ENCODE measurements at places on chromosomes 16 and 17.
A peak's percentile ranks its signal among the peaks of the same experiment; 100 is the strongest.

- DNase-seq: no peak
Measured at GRCh38 chr16:86200722-86201121, 301.8 kb downstream of the IRF8 start.

DNA sequence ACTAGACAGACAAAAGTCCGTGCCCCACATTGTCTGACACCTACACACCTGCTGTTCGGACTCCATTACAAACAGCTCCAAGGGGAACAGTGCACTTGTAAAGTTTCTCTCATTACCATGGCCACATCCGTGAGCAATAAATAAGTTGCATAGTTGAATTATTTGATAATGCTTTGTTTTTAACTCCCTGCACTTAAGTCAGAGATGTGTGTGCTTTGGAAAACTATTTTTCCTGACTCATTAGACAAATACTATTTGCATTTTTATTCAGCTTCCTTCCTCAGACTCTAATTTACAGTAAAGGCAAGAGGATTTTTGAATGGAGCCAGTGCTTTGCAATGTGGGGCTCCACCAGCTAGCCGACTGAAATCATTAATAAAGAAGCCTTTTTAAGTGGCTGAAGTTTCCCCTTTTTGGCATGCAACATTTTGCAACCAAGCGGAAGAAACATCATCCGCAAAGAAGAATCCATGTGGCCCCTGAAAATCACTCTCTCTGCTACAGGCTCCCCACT lies 6.5 kb upstream of the CCL2 start:
- no peak for DNase-seq

DNA sequence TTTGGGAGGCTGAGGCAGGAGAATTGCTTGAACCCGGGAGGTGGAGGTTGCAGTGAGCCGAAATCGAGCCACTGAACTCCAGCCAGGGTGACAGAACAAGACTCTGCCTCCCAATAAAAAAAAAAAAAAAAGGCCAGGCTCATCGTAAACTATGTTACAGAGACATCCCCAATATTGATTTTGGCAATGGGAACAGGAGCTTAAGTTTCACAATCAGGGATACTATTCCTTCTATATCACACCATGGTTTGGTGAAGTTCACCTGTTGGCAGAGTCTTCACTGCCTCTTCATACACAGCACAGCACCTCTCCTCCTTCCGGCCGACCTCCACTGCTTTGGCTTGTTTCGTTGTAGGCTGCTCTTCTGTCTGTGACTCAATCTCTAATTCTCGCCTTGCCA lies 21.2 kb downstream of the UTP6 start:
- DNase-seq: no peak

DNA sequence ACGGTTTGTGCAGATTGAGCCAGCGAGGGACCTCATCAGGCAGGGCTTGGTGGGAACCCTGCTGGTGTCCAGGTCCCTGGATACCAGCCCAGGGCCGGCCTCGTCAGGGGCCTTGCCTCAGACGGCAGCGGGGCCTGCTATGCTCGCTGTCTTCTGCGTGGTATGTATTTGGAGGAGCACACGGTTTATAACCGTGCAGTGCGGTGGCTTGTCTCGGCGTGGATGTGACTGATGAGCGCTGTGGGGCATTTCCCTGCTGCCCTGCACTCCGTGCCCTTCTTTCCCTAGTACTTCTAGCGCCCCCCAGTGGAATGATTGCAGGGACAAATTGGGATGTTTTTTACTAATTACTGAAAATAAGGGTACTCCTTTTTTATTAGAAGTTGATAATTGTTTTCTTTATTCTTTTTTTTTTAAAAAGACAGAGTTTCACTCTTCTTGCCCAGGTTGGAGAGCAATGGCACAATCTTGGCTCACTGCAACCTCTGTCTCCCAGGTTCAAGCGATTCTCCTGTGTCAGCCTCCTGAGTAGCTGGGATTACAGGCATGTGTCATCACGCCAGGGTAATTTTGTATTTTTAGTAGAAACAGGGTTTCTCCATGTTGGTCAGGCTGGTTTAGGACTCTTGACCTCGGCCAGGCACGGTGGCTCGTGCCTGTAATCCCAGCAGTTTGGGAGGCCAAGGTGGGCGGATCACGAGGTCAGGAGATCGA lies 15.3 kb downstream of the TBCD start:
- peak; percentile 58 for DNase-seq

DNA sequence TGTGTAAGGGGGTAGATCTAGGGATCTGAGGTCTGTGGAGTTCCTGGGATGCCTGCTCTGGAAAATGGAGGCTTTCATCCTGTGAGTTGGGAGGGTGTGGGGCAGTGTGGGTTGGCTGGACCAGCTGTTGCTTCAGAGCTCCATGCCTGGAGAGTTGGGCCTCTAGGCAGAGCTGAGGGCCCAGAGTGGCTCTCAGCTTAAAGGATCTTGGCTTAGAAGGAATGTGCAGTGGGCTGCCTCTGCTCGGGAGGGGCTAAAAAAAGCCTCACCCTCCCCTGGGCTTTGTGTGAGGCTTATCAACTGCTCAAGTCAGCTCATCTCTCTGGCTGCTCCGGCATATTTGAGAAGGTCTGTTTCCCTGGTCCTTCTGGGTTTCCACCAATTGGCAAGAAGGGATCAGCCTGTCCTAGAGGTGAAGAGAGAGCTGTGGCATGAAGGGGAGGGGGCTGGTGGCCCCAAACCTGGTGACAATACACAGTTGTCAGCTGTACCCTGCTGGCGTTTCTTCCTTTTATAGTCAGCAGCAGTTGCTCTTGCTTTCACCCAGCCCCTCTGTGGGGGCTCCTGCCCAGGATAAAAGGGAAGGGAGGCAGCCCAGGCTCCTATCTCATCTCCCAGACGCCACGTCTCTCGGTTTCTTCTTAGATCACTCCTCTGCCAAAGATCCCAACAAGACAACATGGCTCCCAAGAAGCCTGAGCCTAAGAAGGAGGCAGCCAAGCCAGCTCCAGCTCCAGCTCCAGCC lies at the start of gene MYL4:
Gene MYL4, plus strand, starts transcription at position 605 of the 745 bp plus-strand sequence. Its CDS starts 75 bp downstream, at position 680.
- DNase-seq: no peak

GRCh38 chr16:14321542-14321941 lies 250.4 kb downstream of the MRTFB start:
- DNase-seq: no peak

GRCh38 chr16:2948807-2949704 lies 15.0 kb upstream of the KREMEN2 start:
- no peak for DNase-seq

- DNase-seq: no peak
Measured at GRCh38 chr16:68235108-68235886, 630 bp downstream of the ESRP2 start.

DNA sequence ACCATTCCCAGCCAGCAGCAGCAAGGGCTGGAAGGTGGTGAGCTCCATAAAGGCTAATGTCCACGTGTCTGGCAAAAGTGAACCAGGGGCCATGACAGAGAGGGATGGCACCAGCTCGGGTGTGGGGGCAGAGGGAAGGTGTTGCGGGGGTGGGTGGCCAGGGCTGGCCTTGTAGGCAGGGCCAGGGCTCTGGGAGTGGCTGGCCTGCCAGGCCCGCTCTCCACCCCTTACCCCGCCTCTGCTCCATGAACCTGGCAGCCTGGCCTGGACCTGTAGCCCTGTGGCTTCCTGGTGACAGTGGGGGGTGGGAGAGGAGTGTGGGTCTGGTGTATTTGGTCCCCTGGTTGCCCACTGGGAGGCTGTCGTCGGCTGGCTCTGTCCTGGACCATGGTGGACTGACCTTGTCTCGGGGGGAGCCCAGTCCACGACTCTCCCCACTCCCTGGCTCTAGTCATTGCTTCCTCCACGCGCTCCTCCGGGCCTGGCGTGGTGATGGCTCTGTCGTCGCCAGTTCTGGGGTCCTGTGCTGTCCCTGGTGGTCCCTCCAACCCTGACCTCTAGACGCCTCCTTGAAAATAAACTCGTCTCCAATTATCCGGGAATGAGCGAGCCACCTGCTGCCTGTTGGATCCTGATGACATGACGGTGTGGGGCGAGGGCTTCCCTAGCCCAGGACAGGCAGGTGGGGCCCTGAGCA lies 50.0 kb downstream of the ENGASE start:
- no peak for DNase-seq

DNA sequence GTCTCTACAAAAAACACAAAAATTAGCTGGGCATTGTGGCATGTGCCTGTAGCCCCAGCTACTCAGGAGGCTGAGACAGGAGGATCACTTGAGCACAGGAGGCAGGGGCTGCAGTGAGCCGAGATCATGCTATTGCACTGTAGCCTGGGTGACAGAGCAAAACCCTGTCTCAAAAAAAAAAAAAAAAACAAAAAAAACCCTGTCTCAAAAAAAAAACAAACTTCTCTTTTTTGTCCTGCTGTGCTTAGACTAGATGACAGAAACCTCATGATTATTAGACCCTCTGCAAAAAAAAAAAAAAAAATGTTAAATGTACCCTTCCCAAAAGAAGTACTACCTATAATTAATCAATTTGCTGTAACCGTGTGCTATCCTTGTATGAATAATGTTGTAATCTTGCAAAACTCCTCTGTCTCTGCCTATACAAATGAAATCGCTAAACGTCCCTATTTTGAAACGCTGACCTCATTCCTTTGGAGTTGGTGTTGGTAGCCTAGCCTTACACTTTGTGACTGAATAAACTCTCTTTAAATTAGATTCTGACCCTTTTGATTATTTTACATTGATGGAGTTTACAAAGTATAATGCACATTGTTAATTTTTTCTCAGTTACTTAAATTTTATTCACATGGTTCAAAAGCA lies 13.6 kb upstream of the DHRS7B start:
- DNase-seq: no peak

DNA sequence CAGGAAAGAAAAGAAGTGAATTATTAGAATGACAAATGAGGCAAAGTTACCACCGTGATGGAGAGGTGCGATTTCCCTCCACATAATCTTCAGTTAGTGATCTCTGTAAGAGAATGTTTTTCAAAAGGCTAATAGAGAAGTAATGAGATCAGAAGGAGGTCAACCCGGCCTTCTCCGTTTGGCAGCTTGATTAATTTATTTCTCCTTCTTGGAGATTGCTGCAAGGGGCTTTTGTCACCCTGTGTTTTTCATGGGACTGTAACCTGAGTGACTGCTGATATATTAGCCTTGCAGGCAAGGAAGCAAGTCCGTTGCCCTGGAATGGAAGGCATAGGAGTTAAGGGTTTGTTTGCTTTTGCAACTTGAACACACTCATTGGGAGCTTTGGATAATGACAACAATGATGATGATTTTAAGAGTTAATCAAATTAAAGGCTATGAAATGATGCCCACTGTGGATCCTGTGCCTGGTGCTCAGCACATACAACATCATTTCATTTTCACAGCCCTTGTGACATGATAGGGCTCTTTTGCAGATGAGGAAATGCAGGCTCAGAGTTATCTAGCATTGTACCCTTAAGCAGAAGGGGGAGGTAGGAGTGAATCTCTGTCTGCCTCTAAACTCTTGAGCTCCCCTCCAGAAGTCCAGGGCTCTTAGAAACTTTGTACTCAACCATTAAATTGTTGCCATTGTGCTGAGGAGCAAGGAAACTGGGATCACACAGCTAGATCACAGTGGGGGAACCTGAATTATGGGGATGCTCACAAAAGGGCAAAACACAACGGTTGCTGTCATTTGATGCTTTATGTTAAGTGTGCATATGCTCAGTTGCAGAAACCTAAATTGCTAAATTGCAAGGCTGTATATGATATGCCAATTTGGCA lies 226.3 kb downstream of the WWOX start:
- no peak for DNase-seq

GRCh38 chr16:83070416-83071209 lies 443.8 kb downstream of the CDH13 start:
- DNase-seq: no peak

- DNase-seq: peak; percentile 46
Measured at GRCh38 chr17:70137451-70138230, 31.7 kb upstream of the KCNJ2 start.

DNA sequence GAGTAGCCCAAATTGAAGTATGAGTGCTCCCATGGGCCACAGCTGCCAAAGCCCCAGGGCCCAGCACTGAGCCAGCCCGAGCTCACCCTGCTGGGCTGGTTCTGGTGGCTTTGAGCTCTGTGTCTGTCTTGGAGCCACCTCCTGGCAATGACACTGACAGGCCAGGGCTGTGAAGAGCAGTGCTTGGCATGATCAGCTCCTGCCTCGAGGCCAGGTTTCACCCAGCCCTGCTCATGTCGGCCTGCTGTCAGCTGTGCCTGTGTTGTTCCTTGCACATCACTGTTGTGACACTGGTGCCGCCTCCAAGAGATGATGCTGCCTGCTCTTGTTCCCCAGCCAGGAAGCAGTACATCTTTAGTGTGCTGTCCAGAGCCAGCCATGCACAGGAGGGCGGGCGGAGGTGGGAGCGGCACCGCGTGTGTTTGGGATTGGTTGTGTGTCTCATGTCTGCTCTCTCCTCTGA lies 26.0 kb downstream of the PLD6 start:
- peak; percentile 57 for DNase-seq

GRCh38 chr17:31112001-31112661 lies 17.4 kb downstream of the NF1 start:
- no peak for DNase-seq

GRCh38 chr17:46730679-46731078 lies 87.8 kb downstream of the WNT3 start:
- DNase-seq: no peak

DNA sequence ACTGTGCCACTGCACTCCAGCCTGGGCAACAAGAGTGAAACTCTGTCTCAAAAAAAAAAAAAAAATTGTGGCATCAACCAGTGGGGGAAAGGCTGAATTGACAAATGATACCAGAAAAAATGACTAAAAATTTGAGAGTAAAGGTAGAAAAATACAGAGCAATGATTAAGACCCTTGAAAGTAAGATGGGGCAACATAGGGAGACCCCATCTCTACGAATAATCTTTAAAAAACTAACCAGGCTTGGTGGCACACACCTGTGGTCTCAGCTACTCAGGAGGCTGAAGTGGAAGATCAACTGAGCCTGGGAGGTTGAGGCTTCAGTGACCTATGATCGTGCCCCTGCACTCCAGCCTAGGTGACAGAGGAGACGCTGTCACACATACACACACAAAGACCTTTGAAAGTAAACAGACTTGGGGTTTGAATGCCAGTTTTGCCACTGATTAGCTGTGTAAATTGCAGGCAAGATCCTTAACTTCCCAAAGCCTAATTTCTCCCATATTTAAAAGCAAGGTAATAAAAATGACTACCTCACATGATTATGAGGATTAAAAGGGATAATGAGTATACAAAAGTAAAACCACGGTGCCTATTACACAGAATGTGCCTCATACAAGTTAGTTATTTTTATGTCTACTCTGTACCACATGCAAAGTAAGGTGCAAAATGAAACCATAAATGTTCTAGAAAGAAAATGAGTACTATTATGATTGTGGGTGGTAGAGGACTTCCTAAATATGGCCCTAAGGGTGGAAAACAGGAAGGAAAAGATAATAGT lies 21.7 kb upstream of the PAFAH1B1 start:
- no peak for DNase-seq

- no peak for DNase-seq
Measured at GRCh38 chr17:67746704-67747571, 29.2 kb downstream of the NOL11 start.
